NCI-H446 (cell line): ENCODE measurements at places on chromosomes 6 and 20.

DNA sequence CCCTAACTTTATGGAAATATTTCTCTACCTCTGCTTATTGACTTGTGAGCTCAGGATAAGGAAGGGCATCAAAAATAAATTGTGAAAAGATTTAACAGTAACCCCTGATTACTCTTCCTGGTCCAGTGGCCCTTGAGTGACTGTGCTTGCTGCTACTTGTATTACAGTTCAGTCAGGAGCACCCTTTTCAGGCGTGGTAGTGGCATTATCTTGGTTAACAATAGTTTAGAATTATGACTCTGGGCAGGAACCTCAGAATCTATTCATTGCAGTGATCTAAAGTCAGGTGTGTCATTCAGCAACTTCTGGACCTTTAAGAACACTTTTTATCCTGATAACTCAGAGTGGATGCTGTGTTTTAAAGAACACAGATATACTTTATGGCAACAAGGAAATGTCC is 43.4 kb downstream of the FAM135A start:
- no peak for DNase-seq

GRCh38 chr6:144753023-144753705 is 468.0 kb downstream of the UTRN start:
- no peak for DNase-seq

- DNase-seq, result no peak
Measured at GRCh38 chr6:151093706-151094105, 146.1 kb upstream of the AKAP12 start.

DNA sequence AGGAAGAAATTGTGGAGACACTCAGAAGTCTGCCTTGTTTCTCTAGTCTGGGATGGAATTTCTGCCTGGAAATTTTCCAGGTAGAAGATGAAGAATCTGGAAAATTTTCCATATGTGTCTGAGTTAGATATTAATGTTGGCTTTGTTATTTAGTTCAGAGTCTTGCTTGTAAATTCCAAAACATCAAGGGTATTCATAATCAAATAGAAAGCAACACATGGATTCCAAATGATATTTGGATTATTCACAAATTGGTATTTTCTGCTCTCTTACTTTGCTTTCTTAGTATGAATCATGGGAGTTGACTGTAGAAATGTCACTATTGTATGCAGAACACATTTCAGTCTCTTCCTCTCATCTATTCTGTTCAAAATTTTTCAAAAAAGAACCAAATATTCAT is 116.0 kb downstream of the GRIK2 start:
- peak; percentile 15 for DNase-seq

- no peak for DNase-seq
Measured at GRCh38 chr6:157996201-157996712, 14.6 kb downstream of the SYNJ2 start.

DNA sequence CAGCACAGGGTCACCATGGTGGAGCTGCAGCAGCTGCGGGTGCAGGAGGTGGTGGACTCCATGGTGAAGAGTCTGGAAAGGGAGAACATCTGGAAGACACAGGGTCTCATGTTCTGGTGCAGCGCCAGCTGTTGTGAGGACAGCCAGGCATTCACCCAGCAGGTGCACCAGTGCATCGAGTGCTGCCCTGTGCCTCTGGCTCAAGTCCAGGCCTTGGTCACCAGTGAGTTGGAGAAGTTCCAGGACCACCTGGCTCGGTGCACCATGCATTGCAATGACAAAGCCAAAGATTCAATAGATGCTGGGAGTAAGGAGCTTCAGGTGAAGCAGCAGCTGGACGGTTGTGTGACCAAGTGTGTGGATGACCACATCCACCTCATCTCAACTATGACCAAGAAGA is 22.9 kb upstream of the RIPK1 start:
- no peak for DNase-seq

- DNase-seq, result peak; percentile 76
Measured at GRCh38 chr6:135180542-135181332, at the start of gene MYB. Gene MYB (plus strand): TSS chr6:135181308. CDS start chr6:135181514, 206 bp downstream.

GRCh38 chr6:15673666-15674065 is 10.8 kb upstream of the DTNBP1 start:
- DNase-seq, result peak; percentile 49

DNA sequence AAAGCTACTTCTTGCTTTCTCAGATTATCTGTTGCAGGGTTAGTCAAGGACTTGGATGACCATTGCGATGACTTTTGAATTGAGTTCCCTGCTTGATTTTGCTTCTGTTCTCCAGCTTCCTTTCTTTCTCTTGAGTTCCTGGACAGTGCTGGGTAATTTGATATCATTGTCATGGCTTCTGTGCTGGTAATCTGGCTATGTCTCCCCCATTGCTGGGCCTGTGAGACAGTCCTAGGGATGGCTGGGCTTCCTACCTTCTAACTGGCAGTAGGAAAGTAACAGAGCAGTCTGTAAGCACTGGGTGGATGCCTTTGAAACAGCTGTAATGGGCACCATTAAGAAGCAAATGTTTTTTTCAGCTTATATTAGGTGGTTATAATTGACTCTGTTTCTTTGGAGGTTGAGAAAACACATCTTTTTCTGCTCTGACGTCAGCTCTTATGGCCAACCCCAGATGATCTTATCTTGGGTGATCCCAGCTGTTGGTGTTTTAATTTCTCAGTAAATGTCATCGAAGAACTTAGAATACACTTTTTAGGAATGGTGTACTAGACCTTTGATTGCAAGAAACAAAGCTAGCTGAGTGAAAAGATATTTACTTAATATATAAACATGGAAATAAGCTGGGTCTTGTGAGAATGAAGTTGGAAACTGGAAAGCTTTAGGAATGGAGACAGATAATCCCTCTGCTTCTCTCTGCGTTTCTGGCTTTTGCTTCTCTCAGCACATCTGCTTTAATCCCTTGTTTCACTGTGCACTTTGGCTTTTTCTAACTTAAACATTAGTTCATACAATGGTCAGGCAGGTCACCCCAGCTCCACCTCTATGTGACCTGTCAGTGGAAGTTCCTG is 195.0 kb upstream of the MAN1A1 start:
- DNase-seq, result no peak

DNA sequence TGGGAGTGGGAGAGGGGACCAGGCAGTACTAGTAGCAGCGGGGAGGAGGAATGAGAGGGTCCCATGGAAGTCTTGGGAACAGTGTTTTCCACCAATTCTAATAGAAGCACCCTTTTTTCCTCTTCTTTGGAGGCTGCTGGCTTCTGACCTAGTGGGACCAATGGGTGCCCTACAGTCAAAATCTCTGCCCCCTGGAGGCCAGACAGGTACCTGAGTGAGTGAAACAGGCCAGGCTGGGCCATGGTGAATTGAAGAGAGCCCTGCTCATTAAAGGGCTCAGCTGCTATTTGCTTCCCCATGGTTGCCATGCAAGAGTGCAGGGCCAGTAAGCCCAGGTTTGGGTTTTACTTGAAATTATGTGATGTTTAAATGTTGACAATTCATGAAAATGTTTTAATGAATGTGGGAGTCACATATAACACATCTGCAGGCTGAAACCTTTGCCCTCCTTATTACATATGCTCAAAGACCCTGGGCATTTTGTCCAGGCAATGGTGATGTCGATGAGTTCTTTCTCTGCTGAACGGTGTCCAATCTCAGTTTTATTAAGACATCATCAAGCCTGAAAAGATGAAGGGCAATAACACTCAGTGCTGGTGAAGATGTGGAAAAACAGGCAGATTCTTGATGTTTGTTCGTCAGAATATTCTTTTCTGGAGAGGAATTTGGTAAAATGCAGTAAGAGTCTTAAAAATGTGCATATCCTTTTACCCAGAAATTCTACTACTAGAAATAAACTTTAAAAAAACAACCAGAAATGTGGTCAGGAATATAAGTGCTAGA is 42.3 kb upstream of the OCSTAMP start:
- DNase-seq, result no peak

DNA sequence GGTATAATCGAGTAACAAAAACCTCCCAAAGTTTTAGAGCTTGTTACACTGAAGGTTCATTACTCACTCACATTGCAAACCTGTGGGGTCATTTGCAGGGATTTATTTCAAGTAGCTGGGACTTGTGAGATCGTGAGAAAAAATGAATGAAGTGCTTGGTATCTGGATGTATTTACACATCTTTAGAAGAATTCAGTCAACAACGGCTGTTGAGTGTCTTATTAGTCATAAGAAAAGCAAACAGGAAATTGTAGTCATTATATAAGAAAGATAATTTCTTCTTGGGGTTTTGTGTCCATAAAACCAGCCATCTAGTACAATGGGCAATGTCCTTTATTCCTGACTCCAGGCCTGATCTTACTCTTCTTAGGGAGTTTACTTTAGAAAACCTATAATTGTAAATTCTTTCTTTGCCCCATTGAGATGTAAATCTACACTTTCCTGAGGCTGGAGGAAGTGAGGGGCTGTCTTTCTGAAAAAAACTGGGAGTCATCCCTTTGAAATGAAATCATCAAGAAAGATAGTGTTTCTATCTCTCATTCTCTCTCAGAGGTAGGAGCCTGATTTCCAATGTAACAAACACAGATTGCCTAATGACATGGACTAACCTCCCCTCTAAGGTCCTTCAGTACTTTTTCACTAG is 202.5 kb upstream of the ASCC3 start:
- DNase-seq, result no peak

- DNase-seq, result no peak
Measured at GRCh38 chr6:35148167-35148741, 7.1 kb upstream of the TCP11 start.

DNA sequence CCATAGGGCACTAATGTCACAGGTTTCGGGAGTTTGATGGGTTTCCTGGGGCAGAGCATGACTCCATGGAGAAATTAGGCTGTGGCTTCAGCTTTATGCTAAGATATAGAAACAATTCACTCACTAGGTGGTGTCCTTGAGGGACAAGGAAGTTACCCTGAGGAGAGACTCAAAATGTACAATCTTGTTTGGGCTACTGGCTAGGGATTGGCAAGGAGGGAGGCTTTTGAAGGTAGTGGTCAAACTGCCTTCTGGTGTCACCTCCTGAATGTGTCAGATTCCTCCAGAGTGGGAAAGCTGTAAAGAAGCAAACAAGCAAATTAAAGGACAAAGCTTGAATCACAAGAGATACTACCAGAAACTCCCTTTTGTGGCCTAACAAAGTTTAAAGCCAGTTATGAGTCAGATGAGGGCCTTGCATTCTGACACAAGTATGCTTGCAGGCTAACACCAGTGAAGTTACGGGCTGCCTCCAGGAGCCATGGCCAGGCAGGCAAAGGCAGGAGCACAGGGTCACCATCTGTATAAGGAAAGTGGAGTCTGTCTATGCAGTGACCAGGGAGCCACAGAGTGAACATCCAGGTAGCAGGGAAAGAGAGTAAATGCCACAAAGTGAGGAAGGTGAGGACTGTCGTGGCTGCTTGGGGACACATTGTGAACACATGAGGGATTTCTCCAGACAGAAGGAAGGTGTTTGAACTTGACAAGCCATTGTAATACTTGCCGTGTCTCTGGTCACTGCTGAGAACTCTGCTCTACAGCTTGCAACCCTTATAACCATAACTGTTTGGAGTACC is 107.7 kb upstream of the DTNBP1 start:
- DNase-seq, result no peak

- no peak for DNase-seq
Measured at GRCh38 chr20:57783196-57783595, 73.4 kb upstream of the PMEPA1 start.

- DNase-seq, result no peak
Measured at GRCh38 chr20:59776059-59776603, 157.3 kb downstream of the SYCP2 start.

- no peak for DNase-seq
Measured at GRCh38 chr20:33838035-33838864, 27.1 kb downstream of the CHMP4B start.

DNA sequence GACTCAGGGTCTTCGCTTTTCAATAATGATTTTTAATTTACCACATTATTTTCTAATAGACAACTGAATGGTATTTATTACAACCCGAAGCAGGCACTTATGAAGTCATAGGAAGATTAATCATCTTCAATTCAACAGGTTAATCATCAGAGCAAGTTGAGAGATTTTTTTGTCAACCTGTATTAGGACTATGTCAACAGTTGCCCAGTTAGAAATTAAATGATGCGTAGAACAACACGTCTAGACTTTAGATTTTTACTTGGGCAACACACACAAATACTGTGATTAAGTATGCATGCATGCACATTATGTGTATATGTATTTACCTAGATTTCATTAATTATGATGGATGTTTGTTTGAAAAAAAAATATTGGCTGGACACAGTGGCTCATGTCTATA is 4.3 kb downstream of the ILRUN start:
- no peak for DNase-seq

- DNase-seq, result no peak
Measured at GRCh38 chr6:37518116-37518515, 18.4 kb upstream of the CCDC167 start.

DNA sequence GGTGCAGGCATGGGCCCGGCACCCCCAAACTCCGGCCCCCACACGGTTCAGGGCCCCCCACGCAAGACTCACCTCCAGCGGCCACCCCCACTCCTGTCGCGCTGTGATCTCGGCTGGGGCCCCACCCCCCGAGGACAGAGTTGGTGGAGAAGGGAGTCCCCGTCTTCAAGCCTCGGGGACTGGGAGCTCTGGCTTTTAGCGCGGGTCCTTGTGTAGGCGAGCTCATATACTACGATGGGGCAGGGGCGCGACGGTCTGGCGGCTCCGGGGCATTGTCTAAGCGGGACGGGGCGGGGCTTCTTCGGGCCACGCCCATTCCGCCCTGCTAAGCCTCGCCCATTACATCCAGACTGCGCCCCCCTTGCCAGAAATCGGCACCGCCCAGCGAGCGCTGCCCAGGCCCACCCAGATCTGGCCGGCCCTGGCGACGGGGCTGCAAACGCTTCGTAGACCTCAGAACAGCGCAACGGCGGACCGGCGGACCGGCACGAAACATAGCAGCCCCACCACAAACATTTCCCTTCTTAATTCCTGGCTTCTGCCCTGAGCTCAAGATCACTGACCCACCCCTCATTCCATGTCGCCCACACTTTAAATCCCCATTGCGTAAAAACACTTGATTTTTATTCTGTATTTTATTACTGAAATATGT is 1.0 kb upstream of the DDAH2 start:
- peak; percentile 75 for DNase-seq

DNA sequence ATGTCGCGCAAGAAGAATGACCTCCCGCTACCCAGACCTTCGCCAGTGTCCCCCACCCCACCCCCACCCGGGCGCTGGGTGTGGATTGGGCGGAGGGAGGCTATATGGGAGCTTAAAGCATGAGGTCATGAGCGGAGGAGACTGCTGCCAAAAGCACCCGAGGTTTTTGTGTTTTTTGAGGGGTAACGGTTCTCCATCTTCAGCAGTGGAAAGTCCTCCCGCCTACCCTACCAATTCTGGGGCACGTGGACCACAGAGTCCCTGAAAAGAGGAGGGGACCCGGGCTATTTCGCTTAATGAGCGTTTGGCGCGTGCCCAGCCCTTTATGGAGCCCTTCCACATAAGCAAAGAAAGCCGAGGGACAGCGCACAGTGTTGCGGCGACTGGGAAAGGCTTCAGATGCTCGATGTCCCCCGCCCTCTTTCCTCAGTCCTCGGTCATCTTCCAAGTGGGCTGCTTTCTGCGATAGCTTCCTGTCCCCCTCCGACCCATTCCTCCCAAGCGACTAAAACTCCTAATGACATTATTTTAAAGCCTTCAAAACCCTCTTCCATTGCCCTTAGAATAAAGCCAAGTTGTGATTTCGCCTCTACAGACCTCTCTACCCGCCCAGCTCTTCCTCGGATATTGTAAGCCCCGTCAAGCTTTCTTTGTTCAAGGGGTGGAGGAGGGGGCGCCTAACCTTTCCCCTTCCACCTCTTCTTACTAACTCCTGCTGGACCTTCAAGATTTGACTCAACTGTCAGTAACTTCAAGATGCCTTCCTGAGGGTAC is 2.1 kb upstream of the TRERF1 start:
- DNase-seq, result no peak
